ENCODE measurements at places on chromosomes 6 and 20.

- DNase-seq = no peak
These were observed 124.2 kb downstream of the LRRC1 start for GRCh38 chr6:53918854-53919510.

DNA sequence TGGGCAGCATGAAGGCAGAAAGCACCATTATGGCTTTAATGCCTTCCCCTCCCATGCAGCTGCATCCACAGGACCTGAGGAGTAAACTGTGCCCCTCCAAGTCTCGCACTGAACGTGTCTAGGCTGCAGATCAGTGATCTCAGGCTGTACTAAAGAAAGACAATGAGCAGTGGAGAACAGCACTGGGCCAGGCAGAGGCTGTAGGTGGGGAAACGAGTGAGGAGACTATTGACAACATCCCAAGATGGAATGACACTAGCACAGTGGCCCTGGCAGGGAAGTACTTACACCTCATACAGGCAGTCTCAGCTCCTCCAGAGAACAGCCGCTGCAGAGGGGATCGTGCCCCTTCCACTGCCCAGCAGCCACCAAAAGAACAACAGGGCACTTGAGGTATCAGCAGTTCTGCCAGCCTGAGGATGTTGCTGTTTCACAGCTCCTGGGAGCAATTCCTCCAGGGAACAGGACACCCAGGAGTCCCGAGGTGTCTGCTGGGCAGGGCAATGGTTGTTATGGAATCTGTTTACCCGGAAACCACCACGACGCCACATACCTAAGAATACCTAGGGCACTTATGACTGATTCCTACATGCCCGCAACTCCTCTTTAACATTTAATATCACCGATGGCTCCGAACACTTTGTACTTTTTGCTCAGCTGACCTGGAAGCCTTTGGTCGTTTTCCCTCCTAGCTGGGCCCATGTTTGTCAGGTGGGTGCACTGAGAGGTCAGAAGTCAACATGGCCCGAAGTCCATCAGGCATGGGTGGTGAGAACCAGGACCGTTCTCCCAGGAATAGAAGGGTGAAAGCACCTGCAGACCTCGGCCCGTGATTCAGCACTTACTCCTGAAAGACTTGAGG lies 79.1 kb downstream of the SLC22A23 start:
- no peak for DNase-seq

DNA sequence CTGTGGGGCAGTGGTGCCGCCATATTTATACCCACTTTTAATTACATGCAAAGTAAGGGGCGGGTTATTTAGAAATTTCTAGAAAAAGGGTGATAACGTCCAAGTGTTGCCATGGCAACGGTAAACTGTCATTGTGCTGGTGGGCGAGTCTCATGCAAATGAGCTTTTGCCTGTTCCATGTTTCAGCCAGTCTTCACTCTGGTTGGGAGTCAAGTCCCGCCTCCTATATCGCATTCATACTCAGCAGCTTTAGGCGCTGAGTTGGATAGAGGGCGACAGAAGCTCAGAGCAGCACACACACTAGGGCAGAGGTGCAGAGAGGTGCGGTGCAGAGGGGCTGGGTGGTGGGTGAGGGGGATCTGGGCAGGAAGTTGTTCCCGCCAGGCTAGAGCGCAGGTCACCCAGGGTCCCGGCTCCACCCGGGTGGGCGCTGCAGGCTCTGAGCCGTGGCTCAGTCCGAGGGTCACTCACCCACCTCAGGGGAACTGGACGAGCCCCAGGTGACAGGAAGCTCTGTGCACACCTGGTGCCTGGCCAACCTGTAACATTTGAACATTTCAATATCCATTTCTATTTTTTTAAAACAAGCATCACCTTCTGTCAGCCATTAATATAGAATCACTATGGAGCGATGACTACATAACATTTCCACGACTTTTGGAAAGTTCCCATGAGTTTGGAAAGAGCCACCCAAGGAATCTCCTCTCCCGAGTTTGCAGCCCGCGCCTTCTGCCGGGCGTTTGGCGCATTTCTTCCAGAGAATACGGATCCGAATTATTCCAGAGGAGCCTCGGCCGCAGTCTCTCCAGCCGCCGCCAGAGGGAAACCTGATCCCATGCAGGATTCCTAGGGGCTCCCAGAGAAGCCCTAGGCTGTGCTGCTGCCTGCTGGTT lies 89.1 kb upstream of the PHACTR3 start:
- no peak for DNase-seq

DNA sequence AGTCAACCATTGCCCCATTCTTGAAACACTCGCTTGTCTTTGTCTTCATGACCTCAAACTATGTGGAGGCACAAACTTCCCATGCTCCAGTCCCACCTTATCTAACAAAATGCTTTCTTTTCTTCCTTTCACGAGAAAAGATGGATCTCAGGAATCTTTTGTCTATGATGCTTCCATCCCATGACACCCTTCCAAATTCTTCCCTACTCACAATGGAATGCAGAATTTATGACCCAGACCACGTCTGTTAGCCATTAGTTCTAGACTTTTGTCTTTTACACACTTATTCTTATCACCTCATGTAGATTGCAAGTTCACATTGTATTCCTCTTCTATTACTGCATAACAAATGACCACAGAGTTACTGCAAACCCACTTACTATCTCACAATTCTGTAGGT lies 24.2 kb upstream of the LAMP5 start:
- DNase-seq = no peak

- DNase-seq = no peak
These were observed 40.6 kb downstream of the SH3BGRL2 start for GRCh38 chr6:79671600-79672266.

GRCh38 chr20:2840967-2841531 lies 504 bp downstream of the VPS16 start:
- DNase-seq = peak; percentile 28

DNA sequence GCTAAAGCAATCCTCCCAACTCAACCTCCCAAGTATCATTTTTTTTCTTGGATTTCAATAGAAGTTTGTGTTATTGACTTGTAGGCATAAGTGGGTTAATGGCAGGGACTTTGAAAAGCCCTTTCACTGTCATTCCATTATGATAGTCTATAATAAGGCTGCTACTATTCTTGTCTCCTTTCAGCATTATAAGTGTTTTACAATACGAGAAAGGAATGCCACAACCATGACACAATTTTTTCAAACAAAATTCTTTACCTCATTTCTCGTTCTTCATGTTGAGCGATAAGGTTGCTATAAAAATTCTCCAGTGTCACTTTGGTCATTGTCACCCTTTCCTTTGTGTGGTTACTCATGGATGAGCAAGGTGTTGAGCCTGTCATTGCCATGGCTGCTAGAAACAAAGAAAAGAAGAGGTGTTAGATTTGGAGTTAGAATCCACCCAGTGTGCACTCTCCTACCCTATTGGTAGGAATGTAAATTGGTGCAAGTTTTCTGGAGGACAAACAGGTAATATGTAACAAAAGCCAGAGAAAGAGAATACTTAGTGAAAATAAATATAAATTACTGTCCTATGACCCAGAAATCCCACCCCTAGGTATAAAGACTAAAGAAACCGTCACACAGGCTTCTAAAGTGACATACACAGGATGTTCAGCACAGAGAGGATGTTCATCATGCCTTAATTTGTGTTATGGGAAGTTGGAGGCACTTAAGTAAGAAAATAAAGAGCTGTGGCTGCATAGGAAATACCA lies 7.3 kb downstream of the STK38 start:
- peak; percentile 21 for DNase-seq

DNA sequence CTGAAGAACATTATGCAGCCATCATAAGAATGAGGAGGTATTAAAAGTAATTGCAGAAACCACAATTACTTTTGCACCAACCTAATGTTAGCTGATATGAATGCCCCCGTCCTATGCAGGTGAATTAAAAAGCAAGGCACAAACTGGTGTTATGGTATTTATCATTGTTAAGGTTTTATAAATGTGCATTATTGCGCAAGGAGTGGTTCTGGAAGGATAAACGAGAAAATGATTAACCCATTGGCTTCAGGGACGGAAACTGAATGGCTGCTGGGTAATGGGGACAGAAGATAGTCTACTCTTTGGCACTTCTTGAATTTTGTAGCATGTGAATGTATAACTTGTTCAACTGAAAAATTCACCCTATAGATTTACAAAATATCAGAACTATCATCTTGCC lies 148.6 kb upstream of the SALL4 start:
- no peak for DNase-seq

DNA sequence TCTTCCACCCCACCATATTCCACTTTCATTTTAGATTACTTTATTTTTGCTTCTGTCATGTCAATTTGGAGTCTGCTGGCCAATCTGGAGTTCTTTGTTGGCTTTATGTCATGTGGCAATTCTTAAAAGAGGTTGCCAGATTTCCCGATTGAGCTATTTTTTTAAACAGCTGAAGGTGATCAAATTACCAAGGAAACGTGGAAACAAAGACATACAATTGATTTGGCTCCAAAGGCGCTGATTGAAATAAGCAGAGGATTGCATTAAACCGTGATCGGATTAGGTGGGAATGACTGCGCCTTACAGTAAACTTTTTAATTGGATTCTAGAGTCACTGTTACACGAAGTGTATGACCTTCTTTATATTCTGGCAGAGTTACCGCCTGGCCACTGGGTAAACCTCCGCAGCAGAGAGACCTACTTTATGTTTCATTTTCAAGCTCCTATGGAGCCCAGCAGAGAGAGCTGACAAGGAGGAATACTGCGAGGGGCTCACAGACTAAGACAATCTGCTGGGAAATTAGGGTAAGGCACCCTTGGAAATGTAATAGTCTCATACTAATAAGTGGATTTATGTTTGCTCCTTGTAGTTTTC lies 37.9 kb downstream of the SIM1 start:
- DNase-seq = no peak

- DNase-seq = no peak
These were observed 5.1 kb downstream of the PRND start for GRCh38 chr20:4726710-4727397.

DNA sequence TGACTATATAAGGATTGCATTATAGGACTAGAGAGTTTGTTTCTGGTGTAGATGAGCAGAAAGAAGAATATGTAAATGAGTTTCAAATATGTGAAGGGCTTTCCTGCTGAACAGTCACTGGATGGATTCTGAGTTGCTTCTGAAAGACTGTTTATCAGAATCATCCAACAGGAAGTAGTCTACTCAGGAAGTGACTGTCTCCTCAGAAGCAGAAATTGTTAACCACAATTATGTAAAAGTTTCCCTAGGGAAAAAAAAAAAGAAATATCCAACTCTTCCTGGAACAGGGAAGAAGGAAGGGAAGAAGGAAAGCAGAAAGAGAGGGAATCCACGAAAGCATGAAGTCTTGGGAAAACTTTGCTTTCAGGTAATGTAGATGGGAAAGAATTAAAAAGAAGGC lies 138.9 kb downstream of the TENT5A start:
- no peak for DNase-seq

- no peak for DNase-seq
These were observed 73.4 kb downstream of the PRDM1 start for GRCh38 chr6:106159531-106159940.

DNA sequence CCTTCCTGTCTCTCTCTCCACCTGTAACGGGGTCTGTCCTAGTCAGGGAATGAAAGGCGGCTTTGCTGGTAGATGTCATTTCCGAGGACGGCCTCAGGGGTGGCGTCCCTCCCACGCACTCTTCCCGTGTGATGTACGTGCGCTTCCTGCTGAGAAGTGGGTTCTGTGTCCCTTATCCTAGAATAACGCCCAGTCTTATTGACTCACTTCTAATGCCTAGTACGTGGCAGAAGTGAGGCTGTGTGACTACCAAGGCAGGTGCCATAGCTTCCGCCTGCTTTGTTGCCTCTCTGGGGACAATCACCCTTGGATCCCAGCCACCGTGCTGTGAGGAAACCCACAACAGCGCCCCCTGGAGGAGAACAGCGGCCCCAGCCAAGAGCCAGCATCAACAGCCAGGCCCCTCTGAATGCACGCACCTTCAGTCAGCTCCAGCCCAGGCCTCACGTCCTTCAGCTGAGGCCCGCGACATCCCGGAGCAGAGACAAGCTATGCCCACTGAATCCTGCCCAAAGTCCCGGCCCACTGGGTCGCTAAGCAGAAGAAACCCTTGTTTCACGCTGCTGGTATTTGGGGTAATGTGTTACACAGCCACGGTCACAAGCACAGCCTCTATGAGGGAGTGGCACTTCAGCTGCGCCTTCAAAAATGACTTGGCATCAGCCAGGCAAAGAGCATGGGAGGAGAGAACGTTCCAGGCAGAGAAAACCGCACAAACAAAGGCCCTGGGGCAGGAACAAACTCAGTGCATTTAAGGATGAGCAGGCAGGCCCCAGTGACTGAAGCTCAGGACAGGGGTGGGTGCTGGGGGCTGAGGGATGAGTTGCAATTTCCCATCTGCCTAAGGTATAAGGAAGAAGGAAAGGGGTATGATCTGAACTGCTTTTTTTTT lies 224.2 kb downstream of the NFATC2 start:
- peak; percentile 6 for DNase-seq

- no peak for DNase-seq
These were observed 13.1 kb downstream of the PRDM1 start for GRCh38 chr6:106099235-106099537.

- DNase-seq = peak; percentile 32
These were observed 28.9 kb downstream of the STX7 start for GRCh38 chr6:132483779-132484679.

GRCh38 chr6:163984124-163984936 lies 569.8 kb downstream of the QKI start:
- no peak for DNase-seq

GRCh38 chr6:30626484-30627366 lies at the start of gene ATAT1:
ATAT1 (plus strand) TSS chr6:30626874.
- DNase-seq = peak; percentile 89

DNA sequence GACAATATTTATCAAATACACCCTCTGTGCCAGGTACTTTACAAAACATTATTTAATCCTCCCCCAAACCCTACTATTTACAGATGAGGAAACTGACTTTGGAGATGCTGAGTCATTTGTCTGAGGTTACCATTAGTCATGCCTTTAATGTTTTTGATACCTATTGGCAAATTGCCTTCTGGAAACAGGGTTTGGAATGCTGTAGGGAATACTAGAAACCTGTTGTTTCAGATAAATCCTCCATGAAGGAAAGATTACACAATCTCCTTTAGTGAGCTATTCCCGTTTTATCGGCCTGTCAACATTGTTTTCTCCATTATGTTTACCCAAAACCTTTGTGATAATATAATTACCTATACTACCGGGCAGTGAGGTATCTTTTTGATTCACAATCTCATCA lies 93.6 kb upstream of the ADGRF1 start:
- DNase-seq = no peak

DNA sequence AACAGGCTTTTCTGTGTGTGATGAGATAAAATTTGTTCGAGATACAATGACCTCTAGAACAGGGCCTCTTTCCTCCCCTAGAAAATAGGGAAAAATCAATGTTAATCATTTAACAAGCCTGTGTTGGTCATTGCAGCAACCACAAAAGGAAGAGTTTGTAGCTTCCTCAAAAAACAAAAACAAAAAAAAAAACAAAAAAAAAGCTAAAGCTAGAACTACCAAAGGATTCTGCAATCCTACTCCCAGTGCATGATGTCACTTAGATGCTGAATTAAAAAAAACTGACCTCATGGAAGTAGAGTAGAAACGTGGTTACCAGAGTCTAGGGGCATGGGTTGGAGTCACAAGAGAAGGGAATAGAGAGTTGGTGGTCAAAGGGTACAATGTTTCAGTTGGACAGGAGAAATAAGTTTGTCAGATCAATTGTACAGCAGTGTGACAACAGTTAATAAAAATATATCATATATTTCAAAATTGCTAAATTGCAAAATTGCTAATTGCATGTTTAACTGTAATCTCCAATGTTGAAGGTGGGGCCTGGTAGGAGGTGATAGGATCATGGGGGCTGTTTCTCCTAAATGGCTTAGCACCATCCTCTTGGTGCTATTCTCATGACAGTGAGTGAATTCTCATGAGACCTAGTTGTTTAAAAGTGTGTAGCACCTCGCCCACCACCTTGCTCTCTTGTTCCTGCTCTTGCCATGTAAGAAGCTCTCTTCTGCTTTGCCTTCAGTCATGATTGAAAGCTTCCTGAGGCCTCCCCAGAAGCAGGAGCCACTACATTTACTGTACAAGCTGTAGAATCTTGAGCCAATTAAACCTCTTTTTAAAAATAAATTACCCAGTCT lies 163.4 kb upstream of the SIM1 start:
- DNase-seq = no peak
